GM10248 (cell line): ENCODE measurements at places on chromosomes 2 and 18.
A peak's percentile ranks its signal among the peaks of the same experiment; 100 is the strongest.

GRCh38 chr2:80499095-80499494, 194.5 kb upstream of the LRRTM1 start:
- DNase-seq, result no peak

- DNase-seq, result no peak
Measured at GRCh38 chr2:204654669-204655068, 109.4 kb downstream of the PARD3B start.

- DNase-seq, result no peak
Measured at GRCh38 chr2:134217924-134218323, 35.9 kb upstream of the MGAT5 start.

DNA sequence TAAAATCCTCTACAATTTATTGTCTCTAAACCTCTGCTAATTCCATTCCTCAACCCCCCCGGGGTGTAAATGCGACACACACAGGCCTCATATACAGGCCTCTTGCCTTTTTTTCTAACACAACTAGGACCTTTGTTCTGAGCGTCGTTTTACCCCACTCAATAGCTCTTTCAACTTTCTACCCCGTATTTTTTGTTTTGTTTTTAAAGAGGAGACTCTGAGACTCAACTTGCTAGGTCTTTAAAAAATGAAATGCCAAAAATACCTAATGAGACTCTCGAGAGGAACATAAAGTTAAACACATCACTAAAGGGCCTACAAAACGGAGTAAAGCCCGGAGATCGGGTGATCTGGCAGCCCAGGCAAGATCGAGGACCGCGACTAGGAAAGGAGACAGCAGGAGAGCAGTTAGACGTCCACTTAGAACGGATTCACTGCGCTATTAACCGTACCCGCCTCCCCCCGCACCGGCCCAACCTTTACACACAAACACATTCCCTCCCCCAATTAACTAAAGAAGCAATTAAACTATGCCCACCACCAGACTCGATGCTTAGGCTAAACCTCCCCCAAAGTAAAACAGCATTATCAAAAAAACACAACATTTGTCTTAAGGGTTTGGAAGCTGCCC, 1.7 kb downstream of the TRIP12 start:
- no peak for DNase-seq

- DNase-seq, result no peak
Measured at GRCh38 chr2:47028846-47029560, 113.4 kb upstream of the MCFD2 start.

DNA sequence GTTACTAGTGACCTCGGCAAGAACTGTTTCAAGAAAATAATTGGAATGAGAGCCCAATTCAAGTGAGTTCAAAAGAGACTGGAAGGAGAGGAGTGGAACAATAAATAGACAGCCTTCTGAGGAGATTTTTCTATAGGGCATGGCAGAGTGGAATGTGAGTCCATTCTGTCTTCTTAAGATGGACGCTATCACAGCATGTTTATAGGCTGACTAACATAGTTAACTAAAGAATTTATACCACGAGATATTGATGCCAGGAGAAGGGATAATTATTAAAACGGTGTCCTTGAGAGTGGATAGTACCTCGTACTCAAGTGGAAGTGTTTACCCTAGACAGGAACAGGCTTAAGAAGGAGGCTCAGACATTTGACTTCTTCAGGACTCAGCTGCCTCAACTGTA, 143.5 kb upstream of the RBBP8 start:
- DNase-seq, result no peak

GRCh38 chr2:196066291-196067087, 2.1 kb downstream of the DNAH7 start:
- peak; percentile 40 for DNase-seq

DNA sequence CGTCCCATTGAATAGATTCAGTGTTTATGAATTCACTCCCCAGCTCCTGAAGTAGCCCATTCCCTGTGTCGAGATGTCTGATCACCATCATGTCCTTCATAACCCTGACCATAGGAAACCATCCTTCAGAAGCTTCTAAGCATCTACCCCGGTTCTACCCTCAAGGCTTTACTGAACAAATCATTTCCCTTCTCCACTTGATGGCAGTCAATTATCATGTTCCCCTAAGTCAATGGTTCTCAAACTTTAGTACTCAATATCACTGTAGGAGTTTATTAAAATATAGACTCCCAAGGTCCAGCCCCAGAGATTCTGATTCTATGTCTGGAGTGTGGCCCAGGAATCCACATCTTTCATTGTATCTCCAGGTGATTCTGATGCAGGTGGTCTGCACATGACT, 228.4 kb upstream of the SP5 start:
- no peak for DNase-seq

GRCh38 chr2:178229927-178230326, 35.6 kb downstream of the OSBPL6 start:
- DNase-seq, result no peak

GRCh38 chr2:236632295-236633218, 62.9 kb downstream of the ACKR3 start:
- no peak for DNase-seq

GRCh38 chr18:29309366-29309765, 1132.4 kb upstream of the CDH2 start:
- DNase-seq, result no peak

DNA sequence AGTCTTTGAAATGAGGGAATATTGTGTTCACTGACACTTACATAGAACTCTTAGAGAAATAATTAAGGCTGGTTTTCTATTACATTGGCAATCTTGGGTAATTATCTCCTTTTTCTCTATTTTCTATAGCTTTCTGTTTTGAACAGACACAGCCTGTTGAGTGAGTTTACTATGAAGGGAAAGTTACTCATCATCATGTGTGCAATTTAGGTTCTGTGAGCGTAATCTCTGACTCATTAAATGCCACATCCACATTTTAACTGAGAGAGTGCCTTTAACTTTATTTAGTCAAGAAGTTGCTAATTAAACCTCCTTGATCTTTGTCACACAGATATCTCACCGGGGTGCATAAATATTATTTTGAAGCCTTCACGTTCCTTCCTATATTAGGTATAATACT, 174.0 kb upstream of the SLC8A1 start:
- no peak for DNase-seq

DNA sequence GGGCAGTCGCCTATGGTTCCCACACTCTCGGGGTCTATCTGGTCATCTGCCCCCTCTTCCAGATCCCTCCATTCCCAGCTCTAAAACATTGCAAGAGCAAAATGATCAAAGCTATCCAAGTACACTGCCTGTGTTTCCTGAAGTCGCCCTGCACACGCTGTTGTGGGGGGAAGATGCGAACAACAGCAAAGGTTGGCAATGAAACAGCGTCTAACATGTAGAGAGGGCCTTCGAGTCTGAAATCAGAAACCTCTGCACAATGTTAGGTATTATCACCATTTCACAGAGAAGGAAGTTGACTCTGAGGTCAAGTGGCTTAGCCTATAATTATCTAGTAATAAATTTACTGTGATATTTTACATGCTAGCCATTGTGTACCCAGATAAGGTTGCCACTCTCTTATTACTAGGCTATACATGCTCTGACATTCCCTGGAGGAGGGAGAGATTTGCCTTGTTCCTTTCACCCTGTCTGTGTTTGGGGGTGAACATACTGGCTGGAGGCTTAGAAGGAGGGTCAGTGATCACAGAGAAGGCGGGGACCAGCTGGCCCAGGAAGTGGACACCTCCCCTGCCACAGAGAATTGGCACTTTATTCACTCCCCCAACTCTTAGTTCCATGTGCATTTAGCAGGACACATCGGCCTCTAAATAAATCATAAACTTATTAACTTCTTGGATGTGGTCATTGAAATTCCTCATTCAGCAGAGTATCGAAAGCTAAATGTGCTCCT, 36.8 kb downstream of the KCTD1 start:
- no peak for DNase-seq

DNA sequence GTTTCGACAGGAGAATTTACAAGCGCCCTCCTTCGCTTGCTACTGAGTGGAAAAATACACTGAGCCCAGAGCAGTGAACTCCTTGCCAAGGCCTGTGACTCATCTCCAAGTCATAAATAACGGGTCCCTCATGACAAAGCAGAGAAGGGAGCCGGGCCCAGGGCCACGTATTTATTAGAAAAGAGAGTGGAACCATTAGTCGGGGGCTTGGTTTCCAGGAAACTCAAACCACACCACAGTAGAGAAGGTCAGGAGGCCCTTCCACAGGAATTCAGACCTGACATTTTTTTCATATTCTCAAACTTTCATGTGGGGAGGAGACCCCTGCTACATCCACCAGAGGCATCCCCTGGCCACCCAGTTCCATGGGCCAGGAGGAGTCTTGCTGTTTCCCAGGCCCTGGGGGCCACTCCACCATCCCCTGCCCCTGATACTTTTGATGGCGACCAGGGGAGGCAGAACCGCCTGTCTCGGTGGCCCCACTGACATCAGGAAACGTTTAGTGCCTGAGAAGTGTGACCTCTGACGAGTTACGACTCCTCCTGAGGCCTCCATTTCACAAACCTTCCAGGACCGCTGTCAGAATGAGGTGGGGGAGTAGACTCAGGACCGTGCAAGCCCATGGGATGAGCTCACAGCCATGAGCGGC, 289.7 kb downstream of the DYSF start:
- DNase-seq, result no peak

GRCh38 chr2:160388464-160389263, 104.9 kb downstream of the RBMS1 start:
- no peak for DNase-seq

DNA sequence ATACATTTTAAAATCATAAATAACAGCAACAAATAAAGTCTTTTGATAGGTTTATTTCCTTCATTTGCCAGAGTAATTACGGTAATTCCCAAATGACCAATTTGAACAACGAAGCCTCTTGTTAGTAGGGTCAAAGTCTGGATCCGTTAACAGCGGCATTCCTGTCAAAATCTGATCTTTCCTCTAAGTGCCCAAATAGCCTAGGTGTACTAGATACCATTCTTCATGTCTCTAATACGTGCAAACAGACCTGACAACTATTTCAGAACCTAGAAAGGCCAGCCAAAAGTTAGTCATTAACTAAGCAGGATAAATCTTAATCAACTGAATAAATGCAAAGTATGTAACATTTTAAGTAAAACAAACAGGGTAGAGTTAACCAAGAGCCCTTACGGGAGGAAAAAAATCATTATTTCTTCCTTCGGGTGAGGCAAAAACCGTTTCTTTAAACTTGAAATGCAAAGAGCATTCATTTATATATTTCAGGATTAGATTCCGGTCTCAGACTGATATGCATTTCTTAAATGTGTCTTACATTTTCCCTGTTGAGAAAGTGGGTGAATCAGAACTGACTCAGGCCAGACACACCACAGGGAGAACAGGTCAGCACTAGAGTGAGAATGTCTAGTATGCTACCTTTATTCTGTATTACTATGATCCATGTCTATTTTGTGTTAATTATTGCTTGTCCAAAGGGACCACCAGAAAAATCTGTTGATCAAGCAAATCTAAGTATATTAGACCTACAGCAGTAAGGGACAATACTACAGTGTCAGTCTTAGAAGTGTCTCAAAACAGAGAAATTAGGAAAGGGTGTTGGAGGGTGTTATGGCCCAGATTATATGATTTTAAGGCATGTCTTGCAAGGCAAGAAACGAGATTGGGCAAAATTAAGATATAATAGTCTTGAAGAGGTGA, 141.5 kb upstream of the NDUFV2 start:
- no peak for DNase-seq

- no peak for DNase-seq
Measured at GRCh38 chr2:63675026-63675425, 86.3 kb downstream of the MDH1 start.

DNA sequence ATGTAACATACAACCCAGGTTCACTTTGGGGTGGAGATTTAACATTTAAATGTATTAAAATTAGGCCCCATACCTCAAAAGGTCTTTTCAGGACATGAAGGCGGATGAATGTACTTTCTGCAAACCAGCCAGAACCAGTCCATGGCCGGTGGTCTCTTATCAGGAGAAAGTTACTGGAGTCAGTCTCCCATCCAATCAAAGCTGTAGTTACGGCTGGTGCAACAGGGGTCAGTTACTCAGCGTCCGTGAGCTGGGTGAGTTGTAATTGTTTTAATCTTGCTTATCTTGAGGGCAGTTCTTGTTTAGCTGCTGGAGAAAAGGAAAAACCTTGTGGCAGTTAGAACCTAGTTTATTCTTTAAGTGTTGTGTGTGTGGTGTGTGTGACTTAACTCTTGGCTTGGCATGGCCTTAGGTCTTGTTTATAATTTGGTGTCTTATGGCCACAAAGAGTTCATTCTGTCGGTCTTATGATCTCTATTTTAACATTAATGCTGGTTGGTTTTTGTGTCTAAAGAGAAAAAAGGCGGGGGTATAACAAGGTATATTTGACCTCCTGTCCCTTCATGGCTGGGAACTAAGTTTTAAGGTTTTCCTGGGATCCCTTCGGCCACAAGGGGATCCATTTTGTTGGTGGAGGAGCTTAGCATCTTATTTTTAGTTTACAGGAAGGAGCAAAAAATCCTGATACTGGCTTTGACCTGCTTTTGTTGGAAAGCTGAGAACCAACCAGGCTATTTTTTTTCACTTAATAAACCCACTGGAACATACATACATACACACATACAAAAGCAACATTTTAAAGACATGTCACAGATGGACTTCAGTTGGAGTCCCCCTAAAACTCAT, 143.5 kb upstream of the NCK2 start:
- DNase-seq, result no peak

DNA sequence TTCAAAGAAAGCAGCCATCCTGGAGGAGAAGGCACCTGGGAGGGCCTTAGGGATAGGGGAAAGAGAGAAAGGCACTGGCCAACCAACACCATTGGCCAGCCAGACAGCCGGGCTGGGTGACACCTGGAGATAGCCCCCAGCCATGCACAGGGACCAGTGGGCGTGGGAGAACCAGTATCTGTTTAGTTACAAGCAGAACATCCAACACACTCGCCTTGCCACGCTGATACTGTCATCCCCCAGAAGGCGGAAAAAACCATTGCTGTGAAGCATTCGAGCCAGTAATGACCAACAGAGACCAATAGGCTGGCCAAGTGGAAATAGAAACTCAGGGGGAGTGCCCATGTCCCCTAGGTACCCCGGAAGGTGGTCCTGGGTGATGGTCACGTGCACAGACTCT, 15.5 kb downstream of the ASPRV1 start:
- DNase-seq, result no peak

- no peak for DNase-seq
Measured at GRCh38 chr2:101330253-101330933, 21.9 kb upstream of the RNF149 start.

DNA sequence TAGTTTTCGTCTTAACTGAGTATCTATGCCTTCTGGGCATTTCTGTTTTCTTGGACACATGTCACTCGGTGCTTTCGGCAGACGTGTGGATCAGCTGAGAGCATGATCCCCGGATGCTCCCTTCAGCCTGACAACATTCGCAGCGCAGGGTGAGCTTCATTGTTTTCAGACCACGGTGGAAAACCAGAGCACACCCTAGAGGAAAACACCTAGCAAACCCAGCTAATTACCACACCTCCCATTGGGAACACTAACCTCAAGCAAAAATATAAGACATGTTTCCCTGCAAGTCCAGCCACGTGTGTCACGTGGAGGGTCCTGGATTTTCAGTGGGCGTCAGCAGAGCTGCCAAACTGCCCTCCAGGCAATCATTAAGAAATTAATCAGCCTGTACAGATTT, 31.0 kb downstream of the ANKRD29 start:
- no peak for DNase-seq

GRCh38 chr2:12725233-12726187, 8.8 kb downstream of the TRIB2 start:
- DNase-seq, result no peak
